Glomerular endothelial cell (primary cell): ENCODE measurements at places on chromosomes 3 and 15.

GRCh38 chr3:56776556-56776950, 25.2 kb downstream of the ARHGEF3 start:
- no peak for DNase-seq

GRCh38 chr3:127406309-127407025, 118.6 kb upstream of the PRR20G start:
- DNase-seq = no peak

GRCh38 chr3:115436767-115437301, 186.5 kb upstream of the GAP43 start:
- no peak for DNase-seq

GRCh38 chr15:25862472-25863110, 536 bp downstream of the ATP10A start:
- no peak for DNase-seq

GRCh38 chr15:99181545-99181971, 67.8 kb downstream of the TTC23 start:
- DNase-seq = no peak

DNA sequence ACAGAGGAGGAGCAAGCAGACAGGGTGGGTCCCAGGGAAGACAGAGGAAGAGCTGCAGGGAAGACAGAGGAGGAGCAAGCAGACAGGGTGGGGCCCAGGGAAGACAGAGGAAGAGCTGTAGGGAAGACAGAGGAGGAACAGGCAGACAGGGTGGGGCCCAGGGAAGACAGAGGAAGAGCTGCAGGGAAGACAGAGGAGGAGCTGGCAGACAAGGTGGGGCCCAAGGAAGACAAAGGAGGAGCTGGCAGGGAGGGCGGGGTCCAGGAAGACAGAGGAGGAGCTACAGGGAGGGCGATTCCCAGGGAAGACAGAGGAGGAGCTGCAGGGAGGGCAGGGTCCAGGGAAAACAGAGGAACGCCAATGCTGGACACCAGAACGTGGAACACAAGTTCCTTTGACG, 66.5 kb downstream of the PLXNA1 start:
- no peak for DNase-seq

DNA sequence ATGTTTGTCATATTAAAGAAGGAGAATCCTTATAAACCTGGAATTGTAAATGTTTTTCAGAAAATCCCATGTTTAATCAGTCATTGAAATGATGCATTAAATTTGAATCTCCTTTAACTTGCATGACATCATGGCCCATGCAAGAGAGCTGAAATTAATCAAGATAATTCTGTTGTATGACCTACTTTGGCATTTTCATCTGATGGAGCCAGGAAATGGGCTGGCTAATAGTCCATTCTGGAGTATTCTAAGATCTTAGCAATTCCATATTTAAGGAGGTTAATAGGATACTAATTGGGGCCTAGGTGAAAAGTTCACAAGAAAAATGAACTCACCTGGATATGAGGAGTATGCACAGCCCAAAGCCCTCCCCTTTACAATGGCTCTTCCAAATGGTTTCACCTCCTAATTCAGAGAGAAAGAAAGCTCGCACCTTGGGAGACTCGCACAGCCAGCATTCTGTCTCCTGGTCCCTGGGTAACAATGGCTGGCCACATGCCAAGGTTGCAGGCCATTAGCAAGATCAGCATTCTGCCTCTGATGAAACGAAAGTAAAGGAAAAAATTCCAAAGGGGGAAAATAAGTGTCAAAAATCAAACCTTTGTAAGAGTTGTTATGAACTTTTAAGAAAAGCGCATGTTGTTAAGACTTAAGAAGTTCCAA, 786.4 kb downstream of the MCTP2 start:
- DNase-seq = peak; percentile 67

DNA sequence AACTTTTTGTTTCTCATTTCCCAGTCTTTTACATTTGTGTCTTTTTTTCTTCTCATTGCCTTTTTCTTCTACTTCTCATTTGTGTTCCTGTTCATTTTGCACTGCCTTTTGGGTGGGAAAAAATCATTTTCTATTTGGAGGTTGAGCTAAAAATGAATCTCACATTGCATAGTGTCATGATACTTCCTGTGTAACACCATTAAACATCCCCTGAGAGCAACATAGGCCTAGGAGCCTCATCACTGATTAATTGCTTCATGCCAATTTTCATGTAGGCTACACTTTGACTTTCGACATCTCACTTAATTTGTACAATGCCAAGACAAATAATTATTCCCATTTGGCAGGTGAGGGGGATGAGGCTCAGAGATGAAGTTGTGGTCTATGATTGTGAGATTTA, 279.2 kb downstream of the EDEM1 start:
- DNase-seq = no peak

DNA sequence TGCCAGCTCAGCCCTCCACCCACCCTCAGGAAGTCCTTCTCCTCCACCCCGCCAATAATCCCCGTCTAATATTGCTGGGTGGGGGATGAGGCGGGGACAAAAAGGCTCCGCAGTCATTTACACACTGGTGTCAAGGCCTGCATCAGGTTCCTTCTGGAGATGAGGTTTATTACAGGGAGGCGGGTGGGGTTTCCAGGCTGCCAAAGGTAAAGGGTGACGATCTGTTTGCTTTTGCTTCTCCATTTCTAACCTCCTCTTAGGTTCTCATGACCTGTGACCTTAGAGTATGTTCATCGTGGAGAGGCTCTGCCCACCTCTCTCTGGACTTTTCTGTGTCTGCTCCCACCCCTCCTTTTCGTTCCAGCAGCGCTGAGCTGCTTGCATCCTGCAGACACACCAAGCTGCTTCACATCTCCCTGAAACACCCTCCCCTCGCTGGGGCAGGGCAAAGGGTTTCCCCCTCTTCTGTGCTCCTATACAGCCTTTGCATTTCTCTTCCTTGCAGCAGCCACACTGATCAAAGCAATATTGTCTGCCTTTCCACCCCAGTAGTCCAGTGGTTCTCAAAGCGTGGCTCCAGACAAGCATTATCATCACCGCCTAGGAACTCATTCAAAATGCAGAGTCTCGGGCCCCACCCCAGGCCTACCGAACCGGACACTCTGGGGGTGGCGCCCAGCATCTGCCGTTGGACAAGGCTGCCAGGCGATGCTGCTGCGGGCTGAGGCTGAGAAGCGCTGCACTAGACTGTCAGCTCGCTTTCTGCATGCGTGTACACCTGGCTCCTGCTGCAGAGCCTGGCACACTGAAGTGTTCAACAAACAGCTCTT, 26.6 kb downstream of the CA12 start:
- DNase-seq = no peak

DNA sequence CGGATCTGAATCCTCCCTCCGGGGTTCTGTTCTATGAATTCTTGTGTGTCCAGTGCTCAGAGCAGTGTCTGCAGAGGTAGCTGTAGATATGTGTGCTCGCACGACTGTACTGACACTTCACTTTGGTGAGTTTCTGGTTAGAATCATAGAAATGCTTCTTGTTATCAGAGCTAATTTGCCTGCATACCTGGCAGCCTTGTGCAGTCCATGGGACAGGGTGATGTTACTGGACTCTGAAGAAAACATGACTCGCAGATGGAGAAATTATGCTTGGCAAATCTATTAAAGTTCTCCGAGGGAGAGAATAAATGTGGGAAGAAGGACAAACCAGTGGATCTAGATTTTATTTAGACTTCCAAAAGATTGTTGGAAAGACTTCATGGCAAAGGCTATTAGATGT, 12.2 kb downstream of the CGNL1 start:
- no peak for DNase-seq

GRCh38 chr3:85605066-85605465, 646.3 kb downstream of the CADM2 start:
- DNase-seq = no peak

DNA sequence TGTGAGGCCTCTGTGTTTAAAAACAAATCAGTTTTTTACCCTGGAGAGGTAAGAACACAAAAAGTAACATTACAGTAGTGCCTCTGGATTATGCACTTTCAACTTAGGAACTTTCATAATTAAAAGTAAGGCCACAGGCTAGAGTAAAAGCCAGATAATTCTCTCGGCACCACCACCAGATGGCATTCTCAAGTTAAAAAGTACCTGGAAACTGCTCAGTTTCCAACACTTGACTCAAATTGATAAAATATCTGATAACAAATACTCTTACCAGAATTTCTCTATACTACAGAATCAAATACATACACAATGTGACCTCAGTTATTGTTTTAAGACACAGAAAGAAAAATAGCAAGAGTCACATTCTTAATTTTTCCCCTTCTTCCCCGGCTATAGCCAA, 19.9 kb downstream of the SPICE1 start:
- no peak for DNase-seq

GRCh38 chr15:40936709-40937666, 7.8 kb downstream of the DLL4 start:
- no peak for DNase-seq

DNA sequence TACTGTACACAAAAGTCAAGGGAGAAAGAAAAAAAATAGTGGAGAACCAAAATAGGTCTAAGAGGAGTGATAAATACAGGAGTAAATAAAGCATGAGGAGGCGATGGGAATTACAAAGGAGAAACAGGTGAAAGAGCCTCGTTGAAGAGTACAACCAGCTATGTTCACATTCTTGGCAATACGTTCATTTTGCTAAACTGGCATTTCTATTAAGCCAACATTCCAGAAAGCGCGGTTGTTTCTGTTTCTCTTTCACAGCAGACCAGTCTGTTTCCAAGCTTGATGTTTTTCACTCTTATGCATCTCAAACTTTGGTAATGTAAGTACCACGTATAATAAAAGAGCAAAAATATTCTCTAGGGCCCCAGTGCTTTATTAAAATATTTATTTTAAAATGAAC, 74.5 kb downstream of the NSUN3 start:
- DNase-seq = no peak

- no peak for DNase-seq
These were observed 48.3 kb downstream of the CLDN11 start for GRCh38 chr3:170467007-170467406.

DNA sequence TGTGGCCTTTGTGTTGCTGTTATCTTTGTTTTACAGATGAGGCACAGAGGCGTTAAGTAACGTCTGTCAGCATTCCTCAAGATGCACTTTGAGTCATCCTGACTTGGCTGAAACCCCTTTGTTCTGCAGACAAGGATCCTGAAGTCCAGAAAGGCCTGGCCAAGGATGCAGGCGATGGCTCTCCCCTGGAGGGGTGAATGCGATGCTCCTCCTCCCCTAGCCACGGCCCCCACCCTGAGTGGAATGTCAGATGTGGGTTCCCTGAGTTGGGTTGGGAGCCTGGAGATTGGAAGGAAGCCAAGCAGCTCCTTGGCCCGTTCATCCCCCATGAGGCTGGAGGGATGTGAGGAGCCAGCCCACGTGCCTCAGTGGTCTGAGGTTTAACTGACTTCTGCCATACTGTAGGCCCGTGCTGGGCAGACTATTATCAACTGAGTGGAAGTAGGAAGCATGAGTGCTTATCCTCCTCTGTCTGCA, 43.3 kb downstream of the POMGNT2 start:
- DNase-seq = no peak
